Left kidney (tissue), 8 donors: ENCODE measurements at places on chromosomes 6 and 20.

GRCh38 chr20:40941133-40941610 lies 87.5 kb upstream of the TOP1 start:
- DNase-seq, result no peak

- DNase-seq, result no peak
Observed at GRCh38 chr6:122563364-122564052, 46.7 kb upstream of the PKIB start.

- DNase-seq, result no peak
Observed at GRCh38 chr6:4864519-4864918, 88.3 kb downstream of the CDYL start.

- no peak for DNase-seq
Observed at GRCh38 chr6:34149831-34150400, 4.0 kb upstream of the GRM4 start.

- DNase-seq, result no peak
Observed at GRCh38 chr20:19885939-19886660, 128.0 kb downstream of the RIN2 start.

GRCh38 chr6:24154121-24154520 lies 28.1 kb downstream of the NRSN1 start:
- DNase-seq, result no peak

DNA sequence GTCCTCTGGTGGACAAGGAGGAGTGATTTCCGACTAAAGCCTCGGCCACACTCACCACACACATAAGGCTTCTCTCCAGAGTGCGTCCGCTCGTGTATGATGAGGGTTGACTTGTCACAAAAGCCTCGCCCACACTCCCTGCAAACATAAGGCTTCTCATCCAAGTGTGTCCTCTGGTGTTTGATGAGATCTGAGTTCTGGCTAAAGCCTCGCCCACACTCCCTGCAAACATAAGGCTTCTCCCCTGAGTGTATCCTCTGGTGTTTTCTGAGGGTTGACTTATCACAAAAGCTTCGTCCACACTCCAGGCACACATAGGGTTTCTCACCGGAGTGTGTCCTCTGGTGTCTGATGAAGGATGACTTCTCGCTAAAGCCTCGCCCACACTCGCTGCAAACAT lies 12.9 kb upstream of the SNRPB start:
- DNase-seq, result no peak

DNA sequence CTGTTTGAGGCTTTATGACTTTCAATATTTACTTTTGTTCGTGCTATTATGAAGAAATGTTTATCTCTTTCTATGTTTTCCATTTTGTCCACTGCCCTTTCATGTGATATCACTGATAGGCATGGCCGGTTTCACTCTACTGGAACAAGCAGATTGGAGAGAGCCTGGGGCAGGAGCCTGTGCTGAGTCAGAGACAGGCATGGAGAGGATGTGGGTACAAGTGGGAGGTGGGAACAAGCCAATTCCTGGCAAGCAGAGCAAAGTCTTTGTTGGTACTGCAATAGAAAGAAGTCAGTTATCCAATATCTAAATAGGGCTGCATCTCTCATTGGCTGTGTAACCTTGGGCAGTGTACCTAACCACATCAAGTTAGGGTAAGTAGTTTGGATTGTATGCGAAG lies 545.6 kb upstream of the MAP3K7 start:
- no peak for DNase-seq

DNA sequence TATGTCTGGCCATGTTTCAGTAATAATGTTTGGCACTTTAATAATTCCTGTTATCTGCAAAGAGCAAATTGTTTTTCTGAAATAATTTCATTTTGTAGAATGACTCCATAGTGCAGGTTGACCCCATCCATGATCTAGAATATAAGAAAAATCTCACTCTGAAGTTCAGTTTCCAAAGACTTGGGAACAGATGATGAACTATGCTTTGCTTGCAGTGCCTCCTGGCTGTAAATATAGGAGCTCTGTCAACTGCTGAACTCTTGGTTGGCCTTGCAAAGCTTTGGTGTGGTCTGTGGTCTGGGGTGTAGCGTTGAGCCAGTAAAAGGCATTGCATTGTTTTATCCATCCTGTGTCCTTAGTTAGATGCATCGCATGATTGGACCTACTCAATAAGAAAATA lies 104.0 kb downstream of the PLCB4 start:
- DNase-seq, result no peak

DNA sequence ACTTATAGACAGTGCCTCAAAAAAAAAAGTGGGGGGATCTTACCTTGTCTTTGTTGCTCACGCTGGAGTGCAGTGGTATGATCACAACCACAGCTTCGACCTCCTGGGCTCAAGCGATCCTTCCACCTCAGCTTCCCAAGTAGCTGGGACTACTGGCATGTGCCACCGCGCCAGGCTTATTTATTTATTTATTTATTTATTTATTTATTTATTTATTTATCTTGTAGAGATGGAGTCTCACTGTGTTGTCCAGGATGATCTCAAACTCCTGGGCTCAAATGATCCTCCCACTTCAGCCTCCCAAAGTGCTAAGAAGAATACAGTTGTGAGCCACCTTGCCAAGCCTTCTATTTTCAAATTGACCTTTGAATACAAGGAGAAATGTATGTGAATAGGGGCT lies 553.0 kb upstream of the BTBD3 start:
- no peak for DNase-seq

DNA sequence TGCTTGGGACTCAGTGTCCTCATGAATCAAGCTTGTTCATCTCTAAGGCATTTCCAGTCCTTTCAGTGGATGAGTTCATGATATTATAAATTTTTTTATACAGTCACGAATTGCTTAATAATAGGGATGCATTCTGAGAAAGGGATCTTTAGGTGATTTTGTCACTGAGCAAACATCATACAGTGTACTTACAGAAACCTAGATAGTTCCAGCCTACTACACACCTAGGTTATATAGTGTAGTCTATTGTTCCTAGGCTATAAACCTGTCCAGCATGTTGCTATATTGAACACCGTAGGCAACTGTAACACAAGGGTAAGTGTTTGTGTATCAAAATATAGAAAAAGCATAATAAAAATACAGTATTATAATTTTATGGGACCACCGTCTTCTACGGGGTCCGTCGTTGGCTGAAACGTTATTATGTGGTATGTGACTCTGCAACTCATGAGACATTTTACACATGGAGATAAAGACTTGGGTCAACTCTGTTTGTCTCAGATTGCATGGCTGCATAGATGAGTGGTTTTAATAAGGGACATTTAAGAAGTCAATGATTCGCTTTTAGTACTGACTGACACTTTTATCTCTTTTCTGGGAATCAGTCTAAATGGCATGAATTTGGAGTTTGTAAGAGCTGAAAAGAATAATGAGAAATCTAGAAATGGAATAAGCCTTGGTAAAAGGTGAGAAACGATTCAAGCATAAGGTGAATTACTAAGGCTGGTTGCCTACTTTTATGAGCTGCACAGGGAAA lies 33.2 kb downstream of the CLIC5 start:
- peak; percentile 41 for DNase-seq

GRCh38 chr20:43752561-43753301 lies 25.9 kb upstream of the GTSF1L start:
- no peak for DNase-seq
